Stimulated activated memory B cell treated with anti-CD40 and anti-IgM and Interleukin-4, amounts not matched to agents 10 μg/mL and 1 μg/mL and 100 μg/mL, for 72 hours (primary cell): ENCODE measurements at places on chromosomes 1 and 21.

DNA sequence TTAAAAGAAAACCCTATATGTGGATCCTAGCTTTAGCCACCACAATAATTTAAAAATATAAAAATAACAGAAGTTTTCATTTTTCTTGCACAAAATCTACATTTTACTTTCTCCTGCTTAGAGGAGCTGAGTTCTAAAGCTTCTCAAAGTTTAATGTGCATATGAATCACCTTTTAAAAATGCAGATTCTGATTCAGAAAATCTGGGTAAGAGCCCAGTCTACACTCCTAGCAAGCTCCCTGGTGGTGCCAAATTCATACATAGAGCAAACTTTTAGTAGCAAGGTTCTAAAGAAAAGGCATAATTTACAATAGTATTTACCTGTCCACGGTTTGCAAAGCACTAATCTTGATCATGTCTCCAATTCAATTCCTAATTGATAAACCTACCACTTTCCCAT is 19.3 kb downstream of the RSBN1 start:
- H3K27ac ChIP-seq: no peak overlapping the region
- no peaks in the 10 kb centered on the region for H3K27me3 ChIP-seq
- no peak for ATAC-seq
- no peak overlapping the region for H3K4me3 ChIP-seq
- peaks cover 61% of the 10 kb centered on the region for H3K36me3 ChIP-seq
- peaks cover 57% of the 10 kb centered on the region for H3K4me1 ChIP-seq

DNA sequence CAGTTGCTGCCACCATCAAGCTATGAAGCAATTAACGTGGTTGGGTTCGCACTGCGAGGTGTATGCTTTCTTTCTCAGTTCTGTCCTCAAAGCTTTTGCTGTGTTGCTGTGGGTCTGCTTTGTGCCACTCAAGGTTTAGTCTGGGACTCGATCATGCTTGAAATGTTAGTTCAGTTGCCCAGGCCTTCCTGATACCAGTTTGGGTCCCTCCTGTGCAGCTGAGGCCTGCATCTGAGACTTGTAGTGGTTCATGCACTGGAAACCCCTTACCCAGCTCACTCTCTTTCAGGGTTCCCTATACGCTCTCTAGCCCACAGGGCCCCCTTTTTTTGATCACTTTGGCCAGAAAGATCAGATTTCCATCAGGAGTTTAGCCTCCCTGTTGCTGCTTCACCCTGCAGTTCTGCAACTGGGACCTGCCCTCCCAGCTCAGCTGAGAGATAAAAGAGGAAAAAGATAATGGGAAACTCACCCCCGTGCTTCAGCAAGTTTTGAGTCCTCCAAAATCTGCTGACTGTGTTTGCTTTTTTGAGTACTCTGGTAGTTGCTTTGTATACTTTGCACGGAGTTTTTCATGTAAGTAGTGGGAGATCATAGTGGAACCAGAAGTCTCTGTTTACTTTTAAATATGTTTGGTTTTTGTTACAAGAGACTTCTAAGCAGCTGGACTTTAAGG is 317.0 kb downstream of the HHAT start:
- no peak for ATAC-seq
- peaks cover 7% of the 10 kb centered on the region for H3K36me3 ChIP-seq
- H3K27me3 ChIP-seq: no peaks in the 10 kb centered on the region
- no peak overlapping the region for H3K4me3 ChIP-seq

GRCh38 chr1:21365036-21365435 is 74.8 kb upstream of the ECE1 start:
- H3K36me3 ChIP-seq: no peaks in the 10 kb centered on the region
- H3K27ac ChIP-seq: peak overlapping the region; percentile 66
- peaks cover 19% of the 10 kb centered on the region for H3K4me1 ChIP-seq
- H3K27me3 ChIP-seq: no peaks in the 10 kb centered on the region
- H3K4me3 ChIP-seq: no peak overlapping the region

DNA sequence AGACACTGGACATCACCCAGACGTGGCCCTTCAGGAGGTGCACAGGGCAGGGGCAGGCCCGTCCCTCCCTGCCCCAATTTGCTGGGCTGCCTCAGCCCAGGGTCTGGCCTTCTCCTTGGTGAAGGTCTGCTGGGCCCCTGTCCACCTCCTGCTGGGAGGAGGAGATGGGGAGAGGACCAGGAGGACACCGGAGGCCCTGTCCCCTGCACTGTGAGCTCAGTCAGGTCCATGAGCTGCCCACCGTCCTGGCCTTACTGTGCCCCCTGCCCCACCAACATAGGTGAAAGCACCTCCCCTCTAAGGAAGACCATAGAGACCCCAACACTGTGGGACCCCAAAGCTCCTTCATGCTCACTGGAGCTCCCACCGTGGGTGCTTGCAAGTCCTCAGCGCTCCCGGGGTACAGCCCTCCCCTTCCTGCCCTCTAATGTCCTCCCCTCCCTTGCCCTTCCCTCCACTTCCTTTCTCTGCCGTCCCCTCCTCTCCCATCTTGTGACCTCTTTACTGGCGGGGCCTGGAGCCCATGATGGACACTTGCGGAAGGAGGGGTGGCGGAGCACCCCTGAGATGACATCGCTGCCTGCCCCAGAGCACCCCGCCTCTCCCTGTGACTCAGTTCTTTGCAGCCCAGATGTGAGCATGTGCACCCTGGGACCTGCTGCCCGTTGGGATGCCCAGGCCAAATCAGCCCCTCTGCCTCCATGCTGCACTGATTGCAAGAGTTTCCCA is 4.6 kb downstream of the LRRC3 start:
- no peaks in the 10 kb centered on the region for H3K36me3 ChIP-seq
- peaks cover 29% of the 10 kb centered on the region for H3K27me3 ChIP-seq
- ATAC-seq: no peak
- no peak overlapping the region for H3K4me3 ChIP-seq
